ENCODE measurements at places on chromosomes 7 and 10.
A peak's percentile ranks its signal among the peaks of the same experiment; 100 is the strongest.

- no peak for DNase-seq
Measured at GRCh38 chr7:82755705-82756551, 312.4 kb upstream of the CACNA2D1 start.

- DNase-seq = no peak
Measured at GRCh38 chr10:53808677-53809372, 992.2 kb downstream of the PCDH15 start.

DNA sequence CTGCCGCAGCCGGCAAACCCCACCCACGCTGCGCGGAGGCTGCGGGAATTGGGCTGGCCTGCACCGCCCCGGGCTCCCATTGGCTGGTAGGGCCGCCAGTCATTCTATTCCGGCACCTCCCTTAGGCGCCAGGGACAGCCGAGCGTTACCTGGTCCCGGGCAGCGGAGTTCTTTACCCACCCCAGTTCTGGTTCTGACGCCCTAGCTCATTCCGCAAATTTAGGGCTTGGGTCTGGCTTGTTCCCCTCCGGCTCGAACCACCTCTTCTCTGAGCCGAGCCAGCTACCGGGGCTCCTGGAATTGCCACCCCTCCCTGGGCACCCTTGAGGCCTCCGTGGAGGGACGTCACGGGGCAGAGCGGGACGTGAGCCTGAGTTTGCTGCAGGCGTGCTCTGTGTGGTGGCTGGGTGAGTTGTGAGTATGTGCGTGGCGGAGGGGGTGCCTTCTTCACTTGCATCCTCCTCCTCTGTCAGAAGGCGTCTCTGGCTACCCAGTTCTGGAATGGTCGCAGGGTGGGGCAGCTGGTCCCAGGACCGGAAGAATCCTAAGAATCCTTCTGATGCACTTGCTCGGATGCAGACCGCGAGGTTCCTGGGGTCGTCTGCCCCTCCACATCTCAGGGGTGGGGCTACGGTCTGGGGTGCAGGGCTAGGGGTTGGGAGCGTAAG, at the start of the genes PDZD7 and SFXN3:
Gene PDZD7 (minus strand): TSS at position 2 of the 668 bp plus-strand sequence. CDS start 910 bp downstream, outside the sequence.
Gene SFXN3 (plus strand): TSS at position 107 of the 668 bp plus-strand sequence. CDS start 3,461 bp downstream, outside the sequence.
- DNase-seq = peak; percentile 91

- DNase-seq = no peak
Measured at GRCh38 chr7:66967029-66967428, 28.4 kb downstream of the SBDS start.

- DNase-seq = no peak
Measured at GRCh38 chr10:1738950-1739349, 1.6 kb upstream of the ADARB2 start.

DNA sequence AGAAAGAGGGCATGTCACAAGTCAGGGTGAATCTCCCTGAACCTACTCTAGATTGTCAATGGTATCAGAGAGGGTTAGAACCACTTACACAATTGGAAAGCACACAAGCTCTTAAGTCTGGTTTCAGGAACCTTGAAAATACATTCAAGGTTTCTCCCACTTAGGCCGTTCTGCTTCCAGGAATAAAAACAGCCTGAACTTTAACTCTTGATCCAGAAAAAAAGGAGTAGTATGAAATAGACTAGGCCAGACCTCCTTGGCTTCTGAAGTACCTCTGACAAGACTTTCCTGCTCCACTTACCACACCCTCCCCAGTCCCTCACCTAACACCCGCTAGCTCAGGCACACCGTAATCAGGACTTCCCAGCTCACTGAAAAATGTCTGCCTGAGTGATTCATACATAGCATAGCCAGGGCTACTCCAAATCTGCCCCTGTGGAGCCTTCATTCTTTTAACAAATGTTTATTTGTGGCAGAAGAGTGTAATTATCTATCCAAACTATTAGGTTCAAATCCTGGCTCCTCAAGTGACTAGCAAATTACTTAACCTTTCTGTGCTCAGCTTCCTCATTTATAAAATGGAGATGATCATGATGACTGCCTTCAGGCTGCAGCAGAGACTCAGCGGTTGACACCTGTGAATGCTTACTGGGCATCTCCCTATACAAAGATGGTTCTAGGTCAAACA, 30.3 kb upstream of the IL6 start:
- DNase-seq = no peak

GRCh38 chr7:115933471-115933870, 97.1 kb downstream of the TFEC start:
- DNase-seq = no peak

DNA sequence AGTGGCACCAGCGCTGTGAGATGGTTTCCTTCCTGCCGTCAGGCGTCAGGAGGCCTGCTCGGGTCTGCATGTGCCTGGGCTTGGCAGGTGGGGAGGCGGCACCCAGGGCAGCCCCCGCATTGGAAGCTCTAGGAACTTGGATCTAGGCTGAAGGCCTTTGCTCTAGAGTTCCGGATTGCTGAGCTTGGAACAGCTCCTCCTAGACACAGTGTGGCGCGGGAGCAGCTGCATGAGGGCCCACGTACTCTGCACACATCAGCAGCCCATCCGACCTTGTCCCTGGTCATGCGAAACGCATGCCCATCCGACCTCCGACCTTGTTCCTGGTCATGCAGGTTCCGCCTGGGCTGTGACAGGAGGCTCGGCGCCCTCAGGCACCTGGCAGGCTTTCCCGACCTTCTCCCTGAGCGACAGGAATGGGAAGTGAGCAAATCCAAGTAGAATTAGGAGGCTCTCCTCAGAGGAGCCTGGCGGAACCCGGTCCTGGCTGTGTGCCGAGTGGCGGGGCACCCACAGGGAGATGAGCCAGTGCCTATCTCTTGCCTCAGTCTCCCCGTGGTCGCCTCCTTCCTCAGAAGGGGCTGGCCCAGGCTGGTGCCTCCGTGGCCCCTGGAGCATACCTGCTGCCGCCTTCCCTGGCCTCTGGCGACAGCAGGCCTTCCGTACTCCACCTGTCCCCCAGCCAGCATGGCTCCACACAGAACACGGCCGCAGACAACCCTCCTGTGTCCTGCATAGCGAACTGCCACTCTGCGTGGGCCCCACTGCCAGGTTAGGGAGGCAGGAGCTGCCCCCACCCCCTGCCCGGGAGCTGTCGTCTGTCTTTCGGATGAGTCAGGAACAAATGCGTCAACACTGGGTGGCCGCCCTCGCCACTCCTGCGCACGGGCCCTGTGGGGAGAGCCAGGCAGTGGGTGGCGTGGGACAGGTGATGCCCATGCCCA, 12.0 kb downstream of the GET4 start:
- DNase-seq = no peak

- DNase-seq = no peak
Measured at GRCh38 chr10:89346405-89347254, 18.8 kb downstream of the IFIT3 start.

DNA sequence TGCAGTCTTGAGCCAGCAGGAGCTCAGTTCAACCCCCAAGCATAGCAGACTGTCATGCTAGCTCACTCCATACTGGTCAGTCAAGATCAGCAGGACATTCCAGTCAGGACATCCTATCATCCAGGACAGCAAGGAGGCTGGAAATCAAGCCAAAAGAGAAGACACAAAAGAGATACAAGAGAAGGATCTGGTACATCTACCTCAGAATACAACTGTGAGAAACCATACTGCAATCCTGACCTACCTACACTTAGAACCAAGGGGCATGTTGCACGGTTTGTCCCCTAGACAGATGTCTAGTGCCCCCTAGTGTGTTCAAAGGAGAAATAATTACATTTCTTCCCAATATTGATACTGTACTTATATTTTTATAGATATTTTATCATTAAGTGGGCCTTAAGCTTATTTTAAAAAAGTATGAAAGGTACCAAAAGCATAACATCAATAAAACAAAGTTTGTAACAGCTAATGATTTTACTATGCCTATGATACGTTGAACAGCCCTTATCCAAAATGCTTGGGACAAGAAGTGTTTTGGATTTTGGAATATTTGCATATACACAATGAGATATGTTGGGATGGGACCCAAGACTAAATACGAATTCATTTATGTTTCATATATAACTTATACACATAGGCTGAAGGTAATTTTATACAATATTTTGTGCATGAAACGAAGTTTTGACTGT, 26.7 kb downstream of the ERCC6 start:
- peak; percentile 47 for DNase-seq

DNA sequence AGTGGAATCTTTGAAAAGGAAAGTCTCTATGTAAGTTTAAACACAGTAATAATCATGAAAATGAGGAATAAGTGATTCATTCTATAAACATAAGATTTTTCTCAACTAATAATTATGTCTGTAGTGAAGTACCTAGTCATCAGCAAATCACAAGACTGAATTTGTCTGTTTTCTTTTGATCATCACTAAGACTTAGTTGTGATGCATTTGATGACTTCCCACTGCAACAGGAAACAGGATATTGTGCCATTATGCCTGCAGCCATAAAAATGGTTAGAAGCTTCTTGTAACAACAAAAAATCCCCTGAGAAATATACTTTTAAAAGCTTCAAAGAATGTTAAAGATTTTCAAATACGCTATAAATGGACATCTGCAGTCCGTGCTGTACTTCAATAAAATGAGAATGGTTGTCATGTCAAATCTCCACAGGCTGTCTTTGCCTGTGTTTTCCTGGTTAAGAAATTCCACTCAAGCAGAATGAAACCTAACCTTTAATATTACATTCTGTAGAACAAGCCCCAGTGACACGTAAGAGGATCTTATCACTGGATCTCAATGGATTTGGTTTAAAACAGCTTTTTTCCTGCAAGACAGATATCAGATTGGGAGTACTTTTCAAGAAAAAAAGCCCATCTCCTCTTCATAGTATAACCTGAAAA, 1262.3 kb upstream of the PHF14 start:
- DNase-seq = no peak

DNA sequence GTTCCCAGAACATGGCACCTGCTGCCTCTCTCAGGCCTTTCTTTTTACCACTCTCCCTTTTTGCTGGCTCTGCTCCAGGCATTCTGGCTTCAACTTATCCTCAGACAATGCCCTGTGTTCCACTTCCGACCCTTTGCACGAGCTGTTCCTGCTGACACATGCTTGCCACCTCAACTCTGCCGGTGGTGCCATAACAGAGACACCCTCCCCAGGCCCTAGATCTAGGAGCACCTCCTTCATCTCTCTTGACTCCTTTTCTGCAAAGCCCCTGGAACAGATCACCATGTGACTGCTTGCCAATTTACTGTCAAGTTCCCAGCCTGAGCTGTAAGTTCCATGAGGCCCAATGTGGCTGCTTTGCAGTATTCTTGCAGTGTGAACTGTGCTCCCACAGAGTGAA, 256.0 kb upstream of the MKI67 start:
- peak; percentile 25 for DNase-seq

DNA sequence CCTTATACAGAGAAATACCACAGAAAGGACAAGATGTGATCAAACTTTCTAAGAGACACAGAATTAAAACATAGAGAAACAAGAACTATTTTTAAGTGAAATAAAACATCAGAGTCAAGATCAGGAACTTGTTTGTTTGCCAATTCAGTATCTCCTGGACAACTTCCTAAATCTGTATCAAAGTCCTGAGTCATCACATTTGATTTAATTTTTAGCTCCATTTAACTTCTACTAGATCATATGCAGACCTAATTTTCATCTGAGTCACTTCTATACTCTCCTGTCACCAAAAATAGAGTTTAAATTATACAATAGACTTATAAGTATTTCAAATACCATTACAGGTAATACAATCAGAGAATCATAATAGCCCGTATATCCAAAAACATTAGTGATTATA, 268.1 kb downstream of the PRKG1 start:
- DNase-seq = no peak

DNA sequence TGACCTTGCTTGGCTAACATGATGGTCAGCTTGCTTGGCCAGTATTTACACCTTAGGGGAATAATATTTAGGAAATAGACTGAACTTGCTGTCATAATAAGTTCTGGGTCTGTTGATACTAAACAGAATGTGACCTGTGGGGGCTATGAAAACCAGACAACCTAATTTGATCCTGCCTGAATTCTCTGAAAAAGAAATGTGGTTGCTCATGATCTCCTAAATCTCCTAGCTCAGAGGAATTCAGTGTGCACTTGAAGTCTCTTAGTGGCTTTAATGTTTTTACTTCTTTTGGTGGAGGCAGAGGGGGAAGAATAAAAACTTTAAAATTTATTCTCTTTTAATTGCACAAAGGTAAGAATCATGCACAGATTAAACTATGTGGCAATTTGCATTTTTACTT, 205.2 kb downstream of the SEC23IP start:
- no peak for DNase-seq

GRCh38 chr7:42688056-42688371, 223.9 kb downstream of the C7orf25 start:
- no peak for DNase-seq

- no peak for DNase-seq
Measured at GRCh38 chr7:107109955-107110354, 58.8 kb upstream of the HBP1 start.

DNA sequence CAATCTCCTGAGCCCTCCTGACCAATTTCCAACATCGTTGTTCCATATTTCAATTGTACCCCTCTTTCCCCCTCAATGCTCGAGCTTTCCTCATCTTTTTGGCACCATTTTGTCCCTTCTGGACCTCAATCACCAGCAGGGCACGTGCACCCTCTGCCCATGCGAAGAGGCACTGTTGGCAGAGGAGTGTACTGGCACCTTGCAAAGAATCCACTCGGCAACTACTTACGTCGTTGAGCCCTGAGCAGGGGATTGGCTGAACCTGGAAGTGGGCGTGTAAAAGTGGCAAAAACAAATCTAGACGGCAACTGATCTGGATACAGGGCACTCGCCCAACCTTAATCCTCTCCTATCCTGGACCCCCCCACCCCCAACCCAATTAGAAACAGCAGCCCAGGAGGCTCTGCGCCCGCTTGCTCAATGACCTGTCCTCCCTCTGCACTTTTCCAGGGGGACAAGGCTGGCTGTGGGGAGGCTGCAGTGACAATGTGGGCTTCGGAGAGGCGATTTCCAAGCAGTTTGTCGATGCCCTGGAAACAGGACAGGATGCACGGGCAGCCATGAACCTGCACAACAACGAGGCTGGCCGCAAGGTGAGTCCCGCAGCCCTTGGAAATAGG, 18.8 kb downstream of the WNT8B start:
- peak; percentile 90 for DNase-seq

DNA sequence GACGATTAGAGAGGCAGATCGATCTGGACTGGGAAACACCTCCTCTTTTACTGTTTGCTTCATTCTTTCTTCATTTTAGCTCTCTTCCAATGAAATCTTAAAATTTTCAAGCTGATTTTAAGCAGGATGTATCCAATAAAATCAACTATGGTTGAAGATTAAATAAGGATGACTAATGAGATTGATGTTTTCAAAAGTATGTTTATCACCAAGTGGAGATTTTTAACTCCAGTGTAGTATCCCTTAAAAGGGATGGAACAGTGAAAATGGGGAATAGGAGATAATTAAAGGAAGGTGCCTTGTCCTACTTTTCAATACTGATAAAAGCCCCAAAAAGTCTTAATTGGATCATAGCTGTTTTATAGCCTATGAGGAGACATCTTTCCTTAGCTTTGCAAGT, 11.6 kb upstream of the LIPF start:
- DNase-seq = no peak

- DNase-seq = no peak
Measured at GRCh38 chr7:131047651-131048304, 279.9 kb upstream of the MKLN1 start.

- no peak for DNase-seq
Measured at GRCh38 chr7:109713366-109713765, 1143.7 kb downstream of the DNAJB9 start.

- DNase-seq = no peak
Measured at GRCh38 chr7:38169847-38170246, 8.2 kb upstream of the STARD3NL start.

- no peak for DNase-seq
Measured at GRCh38 chr10:5274795-5275194, 78.2 kb downstream of the AKR1C4 start.

All from CD8-positive, alpha-beta T cell (primary cell).